ENCODE measurements at places on chromosomes 5 and 9.

DNA sequence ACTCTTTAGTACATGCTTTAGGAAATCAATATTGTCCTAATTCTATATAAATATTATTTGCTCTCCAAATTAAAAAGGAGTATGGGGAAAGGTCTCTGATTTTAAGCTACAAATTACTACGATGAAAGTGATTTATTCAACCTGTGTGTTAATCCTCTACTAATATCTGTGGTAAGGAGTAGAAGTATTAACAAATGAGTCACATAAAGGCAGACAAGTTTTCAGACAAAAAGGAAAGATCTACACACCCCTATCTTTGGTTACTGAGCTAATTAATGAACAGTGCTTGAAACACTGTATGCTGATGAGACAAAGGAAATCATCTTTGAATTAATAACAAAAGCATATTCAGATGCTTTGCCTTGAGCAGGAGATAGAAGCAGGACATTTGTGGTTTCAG is 15.9 kb downstream of the LOX start:
- no peak for DNase-seq

- DNase-seq = no peak
Measured at GRCh38 chr5:72841756-72842535, 25.5 kb downstream of the TNPO1 start.

DNA sequence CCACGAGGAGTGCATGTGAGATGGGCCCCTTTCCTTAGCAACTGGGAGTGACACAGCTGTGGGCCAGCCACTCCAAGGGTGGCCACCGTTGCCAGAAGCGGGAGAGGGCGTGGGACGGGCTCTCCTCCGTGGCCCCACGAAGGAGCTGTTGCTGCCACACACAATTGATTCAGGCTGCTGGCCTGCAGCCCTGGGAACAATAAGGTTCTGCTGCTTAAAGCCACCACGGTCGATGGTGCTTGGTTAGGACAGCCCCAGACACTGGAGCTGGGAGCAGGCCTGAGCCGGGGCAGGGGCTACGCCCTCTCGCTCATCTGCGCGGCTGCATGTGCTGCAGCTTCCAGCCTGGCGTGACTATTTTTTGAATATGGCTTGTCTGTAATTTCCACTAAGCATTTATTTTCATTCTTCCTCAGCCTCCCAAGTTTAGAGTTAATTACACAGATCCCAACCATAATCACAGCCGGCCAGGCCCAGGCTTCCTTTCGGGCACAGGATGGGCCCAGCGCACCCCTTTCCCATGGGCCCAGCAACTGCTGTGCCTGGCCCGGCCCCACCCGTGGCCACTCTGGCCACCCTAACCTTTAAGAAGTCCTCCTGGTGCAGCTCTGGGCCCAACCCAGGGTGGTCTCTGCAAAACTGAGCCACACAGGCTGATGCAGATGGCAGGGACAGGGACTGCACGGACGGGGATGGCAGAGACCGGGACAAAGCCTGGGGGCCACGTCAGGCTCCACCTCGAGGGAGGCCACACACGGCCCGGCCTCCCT is 49.7 kb downstream of the VAV2 start:
- no peak for DNase-seq

DNA sequence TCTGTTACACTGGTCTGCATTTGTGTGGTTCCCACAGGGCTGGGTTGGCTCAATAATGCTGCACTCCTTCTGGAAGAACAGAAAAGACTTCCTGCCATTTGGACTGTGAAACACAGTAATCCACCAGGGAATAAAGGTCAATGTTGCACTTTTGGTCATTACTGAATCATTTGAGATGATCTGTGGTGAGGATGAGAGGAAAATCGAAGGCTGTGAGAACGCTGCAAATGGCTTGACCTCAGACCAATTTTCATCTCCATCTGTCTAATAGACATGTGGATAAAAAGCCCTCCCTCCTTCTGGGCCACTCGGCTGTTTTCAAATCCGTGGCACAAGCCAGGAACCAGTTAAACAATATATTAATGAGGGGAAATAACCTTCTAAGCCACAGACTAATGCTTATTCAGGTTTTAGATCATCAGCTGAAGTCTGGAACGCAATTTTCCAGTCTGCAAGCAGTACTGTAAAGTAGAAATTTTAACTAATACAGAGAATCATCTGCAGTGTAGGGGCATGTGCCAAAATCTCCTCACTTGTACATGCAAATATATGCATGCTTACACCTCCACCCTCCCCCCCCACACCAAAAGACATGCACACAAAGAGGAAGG is 20.2 kb downstream of the TLE1 start:
- no peak for DNase-seq

- DNase-seq = no peak
Measured at GRCh38 chr5:139841549-139841948, 45.9 kb downstream of the PSD2 start.

- DNase-seq = no peak
Measured at GRCh38 chr5:35963381-35963843, 25.0 kb upstream of the CAPSL start.

Measured in right forelimb (tissue), 1 donor.